ENCODE measurements at places on chromosomes 2 and 18.

- no peak for DNase-seq
These were observed 29.2 kb upstream of the PELI1 start for GRCh38 chr2:64173156-64174135.

GRCh38 chr2:151765760-151766410 lies 31.6 kb upstream of the NEB start:
- DNase-seq = no peak

- DNase-seq = no peak
These were observed 414.8 kb upstream of the ID2 start for GRCh38 chr2:8267048-8267447.

- DNase-seq = no peak
These were observed 17.8 kb upstream of the DUSP19 start for GRCh38 chr2:183060571-183061231.

DNA sequence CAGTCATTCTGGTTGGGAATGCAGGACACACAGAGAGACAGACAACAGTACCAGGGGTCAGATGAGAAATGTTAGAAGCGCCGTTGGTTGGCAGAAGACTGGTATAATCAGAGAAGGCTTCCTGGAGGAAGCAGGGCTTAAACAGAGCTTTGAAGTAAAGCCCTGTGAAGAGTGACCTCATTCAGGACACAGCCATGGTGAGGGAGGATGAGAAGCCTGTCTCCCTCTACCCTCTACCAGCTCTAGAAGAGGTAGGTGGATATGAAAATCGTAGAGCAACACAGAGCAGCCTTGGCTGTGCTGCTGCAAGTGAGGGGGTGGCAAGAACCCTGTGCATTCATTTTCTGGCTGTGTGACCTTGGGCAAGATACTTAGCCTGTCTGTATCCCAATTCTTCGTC lies 14.2 kb downstream of the TET3 start:
- DNase-seq = no peak

Measured in activated gamma-delta T cell treated with Interleukin-2 at 50 U/mL for 16 hours (primary cell).